Occipital lobe (tissue), 3 donors: ENCODE measurements at places on chromosomes 2 and 18. TPM values are rescaled to one million over a fixed set of nuclear protein-coding genes. Genes with fewer than 3 reads are reported as not detected.

- DNase-seq: no peak
These were observed 1071.9 kb upstream of the CDH2 start for GRCh38 chr18:29248805-29249204.

- DNase-seq: peak; percentile 56
These were observed 135.8 kb downstream of the SH3RF3 start for GRCh38 chr2:109264595-109265328.

DNA sequence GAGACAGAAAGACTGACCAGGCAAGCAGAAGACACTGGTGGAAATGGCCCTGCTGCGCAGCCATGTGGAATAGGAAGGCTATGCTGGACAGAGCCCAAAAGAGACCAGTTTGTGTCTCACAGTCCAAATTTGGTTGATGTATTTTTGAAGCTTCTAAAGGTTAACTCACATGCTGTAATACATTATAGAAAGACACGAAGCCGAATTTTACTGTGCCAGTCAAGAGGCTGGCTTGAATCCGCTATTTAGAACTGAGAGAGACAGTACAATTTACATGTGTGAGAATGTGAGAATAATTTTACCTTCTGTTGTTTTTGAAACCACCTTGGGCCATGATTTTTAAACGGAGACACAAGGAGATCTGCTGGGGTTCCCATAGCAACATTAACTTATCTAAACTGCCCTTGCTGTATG, 113.6 kb downstream of the METTL8 start:
- no peak for DNase-seq

DNA sequence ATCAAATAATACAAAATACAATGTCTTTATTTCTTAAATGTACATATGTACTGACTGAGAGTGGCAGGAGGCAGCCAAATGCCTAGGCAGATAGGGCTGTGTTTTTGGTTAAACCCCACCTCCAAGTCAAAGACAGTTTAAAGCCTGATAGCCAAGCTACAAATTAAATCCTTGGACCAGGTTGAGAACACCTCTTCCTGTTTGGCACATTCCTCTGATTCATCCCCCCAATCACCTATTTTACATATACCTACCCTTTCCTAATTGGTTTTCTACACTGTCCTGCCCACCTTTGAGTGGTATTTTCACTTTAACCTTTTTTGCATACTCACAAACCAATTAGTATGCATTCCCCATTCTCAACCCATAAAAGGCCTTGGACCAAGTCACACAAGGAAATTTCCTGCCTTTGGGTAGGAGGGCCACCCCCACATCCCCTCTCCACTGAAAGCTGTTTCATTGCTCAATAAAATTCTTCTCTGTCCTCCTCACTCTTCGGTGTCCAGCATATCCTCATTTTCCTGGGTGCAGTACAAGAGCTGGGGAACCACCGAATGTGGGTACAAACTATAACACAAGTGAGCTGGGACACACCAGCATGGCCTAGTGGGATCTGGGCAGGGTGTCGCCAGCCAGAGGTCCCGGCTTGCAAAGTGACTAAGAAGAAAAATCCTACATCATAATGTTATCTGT, 149.1 kb downstream of the UBE2E3 start:
- no peak for DNase-seq

DNA sequence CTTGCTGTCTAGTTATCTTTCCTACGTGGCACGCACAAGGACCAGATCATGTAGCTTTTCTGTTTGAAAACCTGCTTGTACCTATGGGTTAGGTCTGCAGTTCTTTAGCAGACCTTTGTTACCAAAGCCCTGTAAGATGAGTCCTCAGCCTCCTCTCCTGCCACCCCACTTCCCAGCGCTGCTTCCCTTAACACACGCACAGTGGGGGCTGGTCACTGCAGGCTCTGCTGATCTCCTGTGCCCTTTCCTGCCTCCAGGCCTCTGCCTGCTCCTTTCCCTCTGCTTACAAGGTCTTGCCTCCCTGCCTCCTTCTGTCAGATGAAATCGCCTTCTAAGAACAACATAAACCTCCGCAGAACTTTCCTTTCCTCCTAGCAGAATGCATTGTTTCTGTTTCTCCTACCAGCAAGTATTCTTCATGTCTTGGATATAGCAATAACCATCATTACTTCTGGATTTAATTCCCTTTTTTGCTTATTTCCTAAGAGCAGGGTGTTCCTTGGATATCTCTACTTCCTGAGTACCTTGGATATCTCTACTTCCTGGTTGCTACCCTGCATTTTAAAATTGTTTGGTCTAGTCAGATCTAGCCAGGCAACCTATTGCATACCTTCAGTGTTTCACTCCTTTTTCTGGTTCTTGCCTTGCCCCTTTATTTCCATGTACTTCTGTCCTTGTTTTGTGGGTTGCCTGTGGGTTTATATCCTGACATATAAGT, 159.6 kb upstream of the ALPP start:
- DNase-seq: no peak

DNA sequence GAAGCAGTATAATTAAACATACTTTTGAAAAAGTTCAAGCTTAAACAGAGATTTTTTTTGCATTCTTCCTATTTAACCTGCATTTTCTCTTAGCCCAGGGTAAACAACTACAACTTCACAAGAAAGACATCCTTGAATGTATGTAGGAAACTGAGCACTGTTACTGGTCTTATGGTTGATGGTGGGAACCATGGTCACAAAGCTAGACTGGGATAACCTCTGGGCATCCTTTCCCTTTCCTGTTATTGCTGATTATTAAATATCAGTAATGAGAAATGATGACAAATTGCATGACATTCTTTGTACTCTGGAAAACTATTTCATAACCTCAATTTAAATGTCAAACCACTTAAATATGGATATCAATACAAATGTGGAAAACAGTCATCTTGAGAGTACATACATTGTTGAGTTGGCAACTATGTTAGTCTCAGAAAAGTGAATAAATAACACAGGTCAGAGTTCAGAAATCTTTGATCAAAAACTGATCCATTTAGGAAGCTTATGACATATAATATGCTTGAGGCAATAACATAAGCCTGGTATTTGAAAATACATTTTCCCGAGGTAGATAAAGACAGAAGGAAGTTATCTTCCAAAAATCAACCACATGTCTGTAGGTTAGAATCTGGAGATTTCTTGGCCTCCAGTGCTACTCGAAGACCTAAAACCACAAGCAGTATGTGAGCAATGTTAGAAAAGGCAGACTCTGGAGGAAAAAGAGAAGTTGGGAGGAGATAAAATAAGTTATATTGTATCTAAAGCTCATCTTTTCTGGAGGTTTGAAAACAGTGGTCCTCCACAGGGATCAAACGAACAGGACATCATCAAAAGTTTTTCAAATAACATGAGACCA, 65.2 kb upstream of the ST8SIA5 start:
- no peak for DNase-seq

- no peak for DNase-seq
These were observed 95.9 kb upstream of the GRB14 start for GRCh38 chr2:164717000-164717803.

GRCh38 chr18:50218432-50219197, 23.7 kb upstream of the MYO5B start:
- DNase-seq: no peak

DNA sequence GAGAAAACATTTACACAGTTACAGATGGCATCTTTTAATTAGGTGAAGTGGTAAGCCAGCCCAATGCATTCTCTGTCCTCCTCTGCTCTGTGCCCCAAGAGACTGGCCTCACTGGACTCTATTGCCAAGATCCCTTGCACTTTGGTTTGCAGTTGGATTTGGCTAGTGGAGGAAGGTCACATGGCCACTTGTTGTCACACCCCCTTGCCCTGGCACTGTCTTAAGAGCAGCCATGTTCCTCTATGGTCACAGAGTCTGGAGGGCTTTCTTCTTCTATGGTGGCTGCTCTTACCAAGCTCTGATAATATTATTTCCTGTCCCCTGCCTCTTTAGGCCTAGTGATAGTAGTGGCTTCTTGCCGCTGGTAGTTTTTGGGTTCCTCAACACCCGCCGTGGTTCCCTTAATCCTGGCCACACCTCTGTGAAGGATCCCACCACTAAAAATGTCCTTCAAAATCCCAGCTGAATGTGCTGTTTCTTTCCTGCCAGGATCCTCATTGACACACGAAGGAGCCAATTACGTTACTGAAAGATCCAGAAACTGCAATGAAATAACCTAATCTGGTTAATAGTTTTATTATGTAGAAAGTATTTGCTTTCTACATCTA, 111.1 kb downstream of the CDC42EP3 start:
- no peak for DNase-seq

Gene LCT
- not detected for total RNA-seq

- DNase-seq: no peak
These were observed 190.4 kb downstream of the NCK2 start for GRCh38 chr2:105935063-105935462.

GRCh38 chr2:11998218-11998617, 251.8 kb downstream of the LPIN1 start:
- no peak for DNase-seq

- DNase-seq: no peak
These were observed 12.8 kb downstream of the SLC30A3 start for GRCh38 chr2:27249891-27250651.

Gene CROCC2
- under 0.01 TPM for total RNA-seq

DNA sequence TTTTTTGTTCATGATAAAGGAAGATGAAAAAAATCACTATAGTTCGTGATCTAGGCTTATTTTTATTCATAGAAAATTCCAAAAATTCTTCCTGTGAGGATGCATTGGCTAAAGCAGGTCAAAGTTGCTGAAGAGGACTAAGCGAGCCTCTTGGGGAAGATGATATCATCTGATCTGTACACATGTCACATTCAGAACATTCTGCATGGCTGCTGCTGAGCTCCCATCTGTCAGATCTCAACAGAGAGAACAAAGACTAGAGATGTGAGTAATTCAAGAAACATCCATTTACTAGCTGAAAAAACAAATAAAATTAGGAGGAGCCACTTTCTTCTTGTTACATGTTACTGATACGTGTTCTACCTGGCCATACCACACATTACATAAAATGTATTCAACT, 518.6 kb upstream of the FSIP2 start:
- DNase-seq: no peak

DNA sequence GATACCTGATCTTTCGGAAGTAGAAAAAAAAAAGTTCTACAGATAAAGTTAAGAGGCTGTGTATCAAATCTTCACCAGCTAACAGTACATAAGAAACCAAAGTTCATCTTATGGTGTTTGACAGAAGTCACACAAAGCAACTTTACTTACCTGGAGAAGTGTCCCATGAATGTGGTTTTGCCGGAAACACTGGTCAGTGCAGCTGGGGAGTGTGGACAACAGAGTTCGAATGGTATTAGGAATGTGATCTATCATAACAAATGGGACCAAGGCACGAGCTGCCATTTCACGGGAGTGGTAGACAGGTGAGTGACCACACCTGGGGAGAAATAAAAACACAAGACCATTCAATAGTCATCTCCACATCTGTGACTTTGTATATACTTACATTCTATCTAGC, 171.4 kb upstream of the ZFP36L2 start:
- no peak for DNase-seq

GRCh38 chr2:23426263-23426905, 41.4 kb downstream of the KLHL29 start:
- DNase-seq: no peak

- DNase-seq: no peak
These were observed 249.3 kb upstream of the MEIS1 start for GRCh38 chr2:66185497-66186054.

Gene FLACC1
- 3.7 TPM for total RNA-seq

DNA sequence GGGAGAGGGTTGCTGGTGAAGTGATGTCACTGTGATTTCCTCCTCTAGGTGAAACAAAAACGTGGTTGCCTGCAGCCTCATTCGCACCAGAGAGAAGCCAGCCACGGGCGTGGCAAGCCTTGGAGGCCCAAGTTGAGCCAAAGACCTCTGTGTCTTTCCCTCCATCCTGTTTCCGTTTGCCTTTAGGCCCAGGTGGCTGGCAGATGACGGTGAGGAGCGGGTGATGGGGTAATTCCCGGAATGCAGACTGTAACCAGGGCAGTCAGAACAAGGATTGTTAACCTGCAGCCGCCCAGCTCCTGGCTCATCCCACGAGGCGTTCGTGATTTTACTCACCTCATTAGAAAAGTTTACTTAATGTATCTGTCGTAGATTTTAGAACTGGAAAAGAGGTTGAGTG, 14.4 kb downstream of the CTIF start:
- DNase-seq: no peak

DNA sequence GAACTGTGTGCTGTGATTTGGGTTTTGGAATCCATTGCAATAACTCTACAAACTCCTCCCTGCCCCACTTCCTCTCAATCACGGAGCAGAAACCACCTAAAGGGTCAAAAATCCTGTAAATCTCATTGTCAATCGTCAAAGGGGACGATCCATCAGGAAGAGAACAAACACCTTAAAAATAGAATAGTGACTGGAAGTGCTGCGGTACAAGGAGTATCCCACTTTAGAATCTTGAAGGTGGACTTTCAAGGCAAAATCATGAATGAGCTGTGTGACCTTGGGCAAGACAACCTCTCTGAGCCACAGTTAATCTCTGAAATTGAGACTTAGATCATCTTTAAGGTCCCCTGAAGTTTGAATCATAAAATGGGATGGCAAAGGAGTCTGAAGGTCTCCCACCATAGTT, 5.9 kb downstream of the PMAIP1 start:
- DNase-seq: no peak

Gene LOXHD1
- total RNA-seq: 0.16 TPM

- no peak for DNase-seq
These were observed 332.6 kb downstream of the SOX11 start for GRCh38 chr2:6024784-6025183.

Gene GEN1
- total RNA-seq: 11.7 TPM

GRCh38 chr2:240522406-240522805, 35.4 kb downstream of the ANKMY1 start:
- no peak for DNase-seq

DNA sequence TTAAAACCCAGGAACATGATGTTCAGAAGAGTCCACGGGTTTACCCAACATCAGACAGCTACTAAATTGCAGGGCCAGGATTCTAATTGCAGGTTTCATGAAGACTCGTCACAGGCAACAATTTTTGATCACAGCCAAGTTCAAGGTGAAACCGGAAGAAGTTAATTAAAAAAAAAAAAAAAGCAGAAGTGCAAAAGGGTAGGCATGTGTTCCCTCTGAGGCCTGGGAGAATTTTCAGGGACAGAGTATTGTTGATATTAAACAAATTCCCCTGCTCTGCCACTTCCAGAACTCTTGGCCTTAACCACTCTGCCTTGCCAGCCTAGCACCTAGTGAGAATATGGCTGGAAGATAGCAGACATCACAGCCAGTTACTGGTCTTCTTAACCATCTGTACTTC, 99.4 kb upstream of the TRIB2 start:
- DNase-seq: no peak

Gene SLC11A1
- total RNA-seq: 1.7 TPM

GRCh38 chr2:197425550-197425949, 9.3 kb downstream of the SF3B1 start:
- DNase-seq: no peak

- no peak for DNase-seq
These were observed 43.2 kb downstream of the FOSL2 start for GRCh38 chr2:28435814-28436351.

Gene ASPRV1
- total RNA-seq: 2.8 TPM

- no peak for DNase-seq
These were observed 27.1 kb downstream of the CTDP1 start for GRCh38 chr18:79706658-79707057.

Gene KCNE4
- total RNA-seq: 3.7 TPM

DNA sequence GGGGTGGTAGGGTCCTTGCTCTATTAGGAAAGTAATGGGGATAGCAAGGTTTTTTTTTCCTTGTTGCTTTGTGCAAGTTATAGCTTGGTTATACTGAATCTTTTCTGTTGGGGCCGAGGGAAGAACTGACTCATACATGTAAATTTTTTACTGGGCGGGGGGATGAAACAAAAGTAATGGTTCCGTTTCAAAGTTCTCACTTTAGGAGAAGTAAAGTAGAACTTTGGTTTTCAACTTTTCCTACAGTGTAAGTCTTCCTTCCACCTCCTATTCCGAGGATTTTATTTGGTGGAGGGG, 1.1 kb downstream of the AFTPH start:
- DNase-seq: no peak
